Mucosa of descending colon (tissue), 3 donors: ENCODE measurements at places on chromosomes 7 and 10. TPM values are rescaled to one million over a fixed set of nuclear protein-coding genes. Genes with fewer than 3 reads are reported as not detected.

Gene C10orf67
- not detected for total RNA-seq

Gene NEURL1
- total RNA-seq, result 15.9 TPM

Gene ZNF467
- 5.1 TPM for total RNA-seq

- DNase-seq, result no peak
Observed at GRCh38 chr7:39086638-39087360, 109.1 kb downstream of the POU6F2 start.

Gene PLCE1
- total RNA-seq, result 36.1 TPM

- no peak for DNase-seq
Observed at GRCh38 chr7:29881724-29882123, 75.4 kb downstream of the WIPF3 start.

DNA sequence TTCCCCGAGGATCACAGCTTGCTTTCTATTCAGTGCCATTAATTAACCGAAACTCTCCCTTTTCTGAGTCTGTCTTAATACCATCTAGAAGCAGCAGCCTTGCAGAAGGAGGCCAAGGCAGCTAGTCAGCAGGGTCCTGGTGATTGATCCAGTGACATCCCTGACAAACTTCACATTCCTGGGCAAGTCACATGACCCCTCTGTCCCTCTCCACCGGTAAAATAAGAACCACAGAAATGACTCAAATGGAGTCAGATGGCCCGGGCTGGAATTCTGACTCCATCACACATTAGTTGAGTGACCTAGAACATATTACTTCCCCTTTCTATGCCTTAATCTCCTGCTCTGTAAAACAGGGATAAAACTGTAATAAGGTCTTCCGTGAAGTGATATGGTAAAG lies 17.2 kb upstream of the ACSL5 start:
- no peak for DNase-seq

DNA sequence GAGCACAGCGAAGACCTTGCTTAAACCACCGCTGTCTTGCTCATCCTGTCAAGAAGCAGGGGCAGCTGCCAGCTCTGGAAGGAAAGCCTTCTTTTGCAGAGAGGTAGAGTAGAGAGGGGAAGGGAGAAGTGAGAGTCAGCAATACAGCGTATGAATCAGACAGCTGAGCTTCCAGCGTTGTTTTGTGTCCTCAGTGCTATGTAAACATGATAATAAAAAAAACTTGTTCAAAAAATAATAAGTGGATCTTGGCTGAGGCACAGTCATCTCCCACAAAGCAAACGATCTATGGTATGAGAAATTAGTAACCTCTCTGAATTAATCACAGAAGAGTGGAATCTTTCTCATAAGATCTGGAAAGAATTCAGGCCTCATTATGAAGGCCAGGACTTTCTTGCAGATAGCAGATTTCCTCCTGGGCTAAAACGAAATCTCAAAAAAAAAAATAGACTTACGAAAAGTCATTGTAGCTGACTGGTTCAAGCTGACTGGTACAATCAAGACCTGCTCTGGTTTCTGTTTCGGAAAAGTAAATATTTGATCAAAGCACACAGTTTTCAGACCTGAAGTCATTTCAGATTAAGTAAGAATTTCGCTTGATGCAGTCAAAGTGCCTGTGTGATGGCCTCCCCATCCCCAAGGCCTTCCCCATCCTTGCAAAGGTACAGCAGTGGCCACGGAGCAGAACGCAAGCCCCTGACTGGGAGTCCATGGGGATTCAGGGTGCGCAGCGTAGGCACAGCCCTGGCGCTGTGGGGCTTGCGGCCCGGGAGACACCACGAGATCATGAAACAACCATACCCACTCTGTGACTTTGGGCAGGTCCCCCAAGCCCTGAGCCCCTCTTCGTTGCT lies 29.4 kb downstream of the CHST15 start:
- no peak for DNase-seq

Gene ADK
- total RNA-seq, result 22.9 TPM

DNA sequence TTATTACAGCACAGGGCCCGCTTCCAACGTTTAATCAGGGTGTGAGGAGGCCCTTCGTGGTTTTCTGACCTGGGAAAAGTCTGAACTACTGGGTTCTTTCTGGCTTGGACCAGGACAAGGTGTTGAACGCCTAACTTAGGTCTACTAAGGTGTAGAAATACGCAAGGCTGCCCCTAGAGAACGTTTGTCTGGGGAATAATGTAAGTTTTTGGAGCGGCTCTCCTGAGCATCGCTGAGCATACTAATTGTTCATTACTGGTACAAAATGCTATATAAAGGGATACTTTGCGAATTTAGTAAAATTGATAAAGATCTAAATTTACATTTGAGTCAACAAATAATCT lies 32.4 kb upstream of the TOMM7 start:
- DNase-seq, result no peak

Gene FOXP2
- 17.2 TPM for total RNA-seq

DNA sequence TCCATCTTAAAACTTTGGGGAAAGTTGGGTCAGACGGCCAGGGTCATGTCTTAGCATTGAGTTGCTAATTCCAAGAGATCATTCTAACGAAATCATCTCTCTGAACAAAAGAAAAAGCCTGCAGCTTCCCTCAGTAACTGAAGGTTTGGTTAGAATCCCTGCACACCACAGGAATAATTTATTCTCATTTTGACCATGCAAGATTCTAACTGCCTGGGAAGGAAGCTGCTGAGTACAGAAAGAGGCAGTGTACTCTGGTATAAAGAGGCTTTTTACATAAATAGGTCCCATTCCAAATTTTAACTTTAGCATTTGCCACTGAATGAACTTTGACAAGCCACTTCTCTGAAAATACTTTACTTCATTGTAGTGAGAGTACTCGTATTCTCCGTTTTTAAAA lies 76.9 kb upstream of the RSBN1L start:
- no peak for DNase-seq

Gene CEP55
- total RNA-seq, result 1.3 TPM

GRCh38 chr10:934746-935406 lies 3.4 kb upstream of the LARP4B start:
- no peak for DNase-seq

Gene TMEM273
- 7.0 TPM for total RNA-seq

GRCh38 chr7:99560834-99561736 lies 2.6 kb downstream of the ZNF655 start:
- DNase-seq, result no peak

Gene SRI
- total RNA-seq, result 369 TPM

GRCh38 chr10:69168493-69168892 lies 11.5 kb upstream of the SUPV3L1 start:
- DNase-seq, result no peak

Gene MYH16
- not detected for total RNA-seq

GRCh38 chr10:102509387-102509786 lies 5.6 kb downstream of the SUFU start:
- no peak for DNase-seq

DNA sequence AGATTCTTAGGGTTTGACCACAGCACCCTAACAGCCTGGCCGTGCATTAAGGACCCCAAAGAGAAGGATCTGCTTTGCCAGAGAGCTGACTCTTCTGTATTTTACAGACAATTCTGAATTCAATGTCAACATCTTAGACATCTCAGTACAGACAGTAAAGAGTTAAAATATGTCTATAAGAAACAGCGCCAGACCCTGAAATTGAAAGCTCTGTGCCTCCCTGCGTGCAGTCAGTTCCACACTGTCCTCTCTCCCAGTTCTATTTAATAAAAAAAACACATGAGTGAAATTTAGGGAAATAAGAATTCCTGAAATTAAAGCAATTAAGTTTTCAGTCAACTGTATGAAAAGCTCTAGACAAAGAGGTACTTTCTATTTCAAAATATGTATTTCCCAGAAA lies 45.1 kb downstream of the MET start:
- no peak for DNase-seq
